ENCODE measurements at places on chromosomes 13 and 19.

GRCh38 chr13:23504180-23504579, 66.0 kb upstream of the TNFRSF19 start:
- no peak for DNase-seq

GRCh38 chr19:46630586-46631205, 5.3 kb downstream of the GNG8 start:
- DNase-seq = no peak

- DNase-seq = no peak
Measured at GRCh38 chr13:91247768-91248167, 99.7 kb upstream of the MIR17HG start.

DNA sequence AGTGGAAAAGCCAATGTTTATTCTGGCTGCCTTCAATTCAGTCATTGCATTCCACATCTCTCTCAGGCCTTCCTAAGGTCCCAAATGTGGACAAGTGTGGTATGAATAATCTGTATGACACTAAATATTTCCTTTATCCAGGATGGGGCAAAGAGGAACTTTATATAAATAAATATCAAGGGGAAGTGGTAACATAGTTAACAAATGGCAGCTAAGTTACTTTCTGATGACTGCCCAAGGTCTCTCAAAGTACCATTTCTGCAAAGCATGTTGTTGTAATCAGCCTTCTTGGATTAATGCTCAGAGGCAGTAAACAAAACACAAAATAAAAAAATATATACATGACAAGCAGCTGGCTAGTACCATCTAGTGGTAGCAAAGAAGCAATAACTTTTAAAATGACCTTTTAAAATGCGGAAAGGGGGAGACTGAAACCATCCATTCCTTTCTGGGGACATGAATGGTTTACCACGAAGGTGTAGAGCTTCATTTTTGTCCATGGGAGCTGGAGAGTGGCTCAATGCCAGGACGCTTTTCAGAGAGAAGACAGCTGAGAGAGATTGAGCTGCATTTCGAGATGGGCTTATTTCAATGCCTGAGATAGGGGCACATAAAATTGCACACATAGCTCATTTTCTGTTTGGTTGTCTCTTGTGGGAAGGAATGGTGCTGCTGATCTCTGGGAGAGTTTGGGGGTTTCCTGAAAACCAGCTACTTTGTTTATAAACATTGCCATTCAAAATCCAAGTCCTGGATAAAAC, 259.2 kb downstream of the RFC3 start:
- DNase-seq = peak; percentile 56

GRCh38 chr13:28239374-28239773, 101.0 kb downstream of the PAN3 start:
- no peak for DNase-seq

DNA sequence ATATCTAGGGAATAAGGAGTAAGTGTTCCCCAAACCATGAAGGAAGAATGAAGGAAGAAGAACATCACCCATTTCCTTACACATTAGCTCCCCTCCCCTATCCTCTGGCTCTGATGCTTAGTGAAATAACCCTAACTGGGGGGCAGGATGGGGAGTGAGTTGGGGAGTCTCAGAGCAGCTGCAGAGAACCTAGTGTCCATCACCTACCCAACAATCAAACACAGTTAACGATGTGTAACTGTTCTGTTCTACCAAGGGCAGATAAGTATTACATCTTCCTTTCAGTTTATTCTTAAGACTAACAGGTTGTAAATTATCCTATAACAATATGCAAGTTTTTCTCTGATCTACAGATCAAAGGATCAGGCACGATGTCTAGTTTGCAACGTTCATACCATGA, 12.8 kb downstream of the ELF1 start:
- DNase-seq = no peak

DNA sequence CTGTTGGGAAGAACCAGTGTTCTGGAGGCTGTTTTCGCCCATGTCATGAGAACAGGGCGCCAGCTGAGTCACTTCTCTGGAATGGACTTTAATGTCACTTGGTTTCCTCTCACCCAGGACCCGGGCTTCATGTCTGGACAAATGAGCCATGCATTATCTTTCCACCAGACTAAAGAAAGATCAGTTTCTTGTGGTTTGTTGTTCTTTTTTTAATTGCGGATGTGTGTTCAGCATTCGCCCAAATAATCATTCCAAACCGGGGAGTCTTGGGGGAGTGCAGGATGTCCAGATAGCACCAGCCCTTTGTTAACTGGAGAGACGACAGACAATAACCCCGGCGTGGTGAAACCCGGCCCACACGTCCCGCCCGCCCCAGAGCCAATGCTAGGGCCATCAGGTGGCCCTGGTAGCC, 102.5 kb downstream of the COL4A2 start:
- no peak for DNase-seq

DNA sequence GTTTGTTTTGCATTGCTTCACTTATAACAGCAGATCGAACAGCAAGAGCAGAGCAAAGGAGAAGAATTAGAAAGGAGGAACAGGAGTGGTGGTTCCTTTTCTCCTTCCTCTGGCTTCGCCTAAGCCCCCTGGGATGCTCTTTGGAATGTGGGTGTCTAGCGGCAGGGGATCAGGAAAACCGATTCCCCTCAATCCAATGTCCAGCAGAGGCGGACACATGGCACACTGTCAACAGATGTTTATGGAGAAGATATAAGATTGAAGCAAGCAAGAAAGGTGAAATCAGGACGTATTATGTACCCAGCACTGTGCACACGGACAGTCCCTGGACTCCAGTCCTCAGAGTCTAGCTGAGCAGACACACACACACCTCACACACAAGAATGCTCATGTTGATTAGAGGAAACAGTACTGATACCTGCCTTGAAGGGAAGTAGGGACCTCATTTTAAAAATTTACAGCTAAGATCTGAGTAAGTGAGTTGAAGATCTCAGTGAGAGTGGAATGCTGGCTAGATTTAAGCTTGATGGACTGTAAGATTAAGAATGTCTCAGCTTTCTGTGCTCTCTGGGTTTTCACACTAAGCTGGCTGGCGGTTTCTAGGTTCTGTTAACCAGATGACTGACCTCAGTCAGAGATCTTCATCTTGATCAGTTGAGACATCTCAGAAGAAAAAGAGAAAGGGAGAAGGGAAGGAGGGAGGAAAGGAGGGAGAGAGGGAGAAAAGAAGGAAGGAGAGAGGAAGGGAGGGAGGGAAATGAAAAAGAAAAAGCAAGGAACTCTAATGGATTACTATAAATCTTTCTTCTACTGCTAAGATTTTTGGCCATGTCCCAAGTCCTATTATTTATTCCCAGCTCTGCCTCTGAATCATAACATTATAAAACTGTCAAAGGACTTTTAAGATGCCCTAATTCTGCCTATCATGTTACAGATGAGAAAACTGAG, 44.8 kb downstream of the FLT1 start:
- DNase-seq = no peak

Measured in cerebellar cortex (tissue), 1 donor.